ENCODE measurements at places on chromosomes 2 and 18.

DNA sequence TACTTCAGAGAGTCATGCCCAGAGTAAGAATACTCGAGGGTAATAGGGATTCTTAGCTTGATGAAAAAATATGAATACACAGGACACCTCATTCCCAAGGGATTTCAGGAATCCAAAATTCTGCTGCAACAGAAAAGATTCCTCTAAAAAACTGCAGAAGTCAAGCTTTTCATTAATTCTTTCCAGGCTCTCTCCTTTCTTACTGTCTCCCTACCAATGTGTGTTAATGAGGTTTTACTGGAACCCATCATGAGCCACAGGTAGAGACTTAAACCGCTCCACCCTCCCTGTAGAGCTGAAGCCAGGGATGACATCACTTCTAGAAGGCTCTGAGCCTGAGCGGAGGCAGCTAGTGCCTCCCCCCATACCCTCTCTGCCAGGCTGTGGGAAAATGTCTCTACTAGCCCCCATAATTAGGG lies 3.4 kb downstream of the SDC1 start:
- no peak for DNase-seq

- no peak for DNase-seq
These were observed 100.6 kb upstream of the LHCGR start for GRCh38 chr2:48856144-48856543.

DNA sequence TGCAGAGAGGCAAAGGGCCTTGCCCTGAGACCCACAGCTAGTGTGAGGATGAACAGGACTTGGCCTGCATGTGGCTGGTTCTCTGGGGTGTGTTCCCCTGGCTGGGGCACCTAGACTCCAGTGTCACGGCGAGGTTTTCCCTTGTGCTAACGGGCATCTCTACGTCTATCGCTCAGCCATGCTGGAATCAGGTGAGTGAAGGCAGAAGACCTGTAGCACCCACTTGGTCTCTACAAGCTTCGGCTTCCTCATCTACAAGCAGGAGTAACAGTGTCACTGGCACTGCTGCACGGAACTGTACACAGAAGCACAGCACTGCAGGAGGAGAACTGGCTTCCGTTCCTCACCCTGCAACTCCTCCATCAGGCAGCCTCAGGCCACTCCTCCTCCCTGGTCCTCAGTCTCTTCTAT lies 30.6 kb downstream of the HS1BP3 start:
- no peak for DNase-seq

DNA sequence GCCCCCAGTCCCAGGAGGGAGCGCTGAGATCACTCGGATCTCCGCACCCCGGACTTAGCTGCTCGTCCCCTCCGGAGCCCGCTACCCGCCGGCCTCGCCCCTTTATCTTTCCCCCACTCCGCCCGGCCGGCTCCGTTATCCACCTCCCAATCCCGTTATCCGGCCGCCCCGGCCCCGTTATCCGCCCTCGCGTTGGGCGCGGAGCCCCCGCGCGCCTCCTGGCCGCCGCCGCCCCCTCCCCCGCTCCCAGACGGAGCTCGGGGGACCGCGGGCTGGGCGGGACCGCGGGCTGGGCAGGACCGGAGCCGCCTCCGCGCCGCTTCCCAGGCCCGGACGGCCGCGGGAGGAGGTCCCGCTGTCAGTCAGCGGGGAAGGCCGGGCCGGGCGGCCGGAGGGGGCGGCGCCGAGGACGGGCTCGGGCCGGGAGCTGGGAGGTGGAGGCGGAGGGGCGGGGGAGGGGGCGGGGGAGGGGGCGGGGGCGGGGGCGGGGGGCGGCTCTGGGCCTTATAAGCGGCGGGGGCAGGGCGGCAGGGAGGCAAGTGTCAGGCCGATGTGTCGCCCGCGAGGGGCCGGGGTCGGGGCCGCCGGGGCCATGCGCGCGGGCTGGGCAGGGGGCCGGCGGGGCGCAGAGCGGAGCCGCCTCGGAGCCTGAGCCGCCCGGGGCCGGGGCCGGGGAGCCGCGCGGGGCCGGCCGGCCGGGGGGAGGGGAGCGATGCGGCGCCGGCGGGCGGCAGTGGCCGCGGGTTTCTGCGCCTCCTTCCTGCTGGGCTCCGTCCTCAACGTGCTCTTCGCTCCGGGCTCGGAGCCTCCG lies at the start of gene PKDCC:
Gene PKDCC, plus strand, starts transcription at position 534 of the 811 bp plus-strand sequence. Its CDS starts 179 bp downstream, at position 713.
- DNase-seq, result no peak

DNA sequence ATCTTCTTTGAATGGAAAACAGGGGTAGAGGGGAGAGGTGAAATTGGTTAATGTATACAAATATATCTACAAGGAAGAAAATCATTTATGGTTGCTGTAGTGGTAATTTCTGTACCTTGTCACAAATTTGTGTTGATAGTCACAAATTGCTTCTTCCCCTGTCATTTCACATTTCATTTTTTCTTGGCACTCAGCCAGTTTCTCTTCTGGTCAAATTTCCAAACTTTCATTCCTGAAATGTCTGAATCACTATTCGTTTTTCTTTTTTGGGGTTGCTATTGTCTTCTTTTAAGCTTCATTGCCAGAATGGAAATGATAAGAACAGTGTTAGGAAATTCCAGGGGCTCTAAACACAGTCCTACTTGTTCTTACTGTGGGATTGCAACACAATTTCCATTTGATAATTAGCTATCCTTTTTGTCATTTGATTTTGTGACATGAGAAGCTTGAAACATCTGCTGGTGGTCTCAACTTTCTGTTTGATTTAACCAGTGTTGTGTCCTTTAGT lies 136.0 kb upstream of the GCFC2 start:
- DNase-seq, result no peak

- no peak for DNase-seq
These were observed 339.9 kb upstream of the SOX11 start for GRCh38 chr2:5352286-5352685.

GRCh38 chr2:9735335-9735734 lies 104.5 kb upstream of the YWHAQ start:
- no peak for DNase-seq

DNA sequence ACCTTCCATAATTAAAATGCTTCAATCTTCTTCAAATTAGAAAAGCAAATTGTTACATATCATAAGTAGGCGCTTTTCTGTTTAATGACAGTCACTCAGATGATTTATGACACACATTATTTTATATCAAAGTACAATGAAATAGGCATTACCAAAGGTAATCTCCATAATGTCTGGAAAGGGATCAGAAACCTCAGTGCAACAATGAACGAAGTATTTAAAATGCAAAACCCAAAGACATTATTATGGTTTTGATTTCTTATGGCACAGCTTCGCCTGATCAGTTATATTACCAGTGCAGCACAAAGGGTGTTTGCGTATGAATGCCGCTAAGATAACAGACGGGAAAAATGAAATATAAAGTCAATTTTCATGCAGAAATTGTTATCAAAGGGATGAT lies 162.2 kb upstream of the MEIS1 start:
- no peak for DNase-seq

- no peak for DNase-seq
These were observed 39.9 kb downstream of the ARHGAP15 start for GRCh38 chr2:143169105-143169504.

DNA sequence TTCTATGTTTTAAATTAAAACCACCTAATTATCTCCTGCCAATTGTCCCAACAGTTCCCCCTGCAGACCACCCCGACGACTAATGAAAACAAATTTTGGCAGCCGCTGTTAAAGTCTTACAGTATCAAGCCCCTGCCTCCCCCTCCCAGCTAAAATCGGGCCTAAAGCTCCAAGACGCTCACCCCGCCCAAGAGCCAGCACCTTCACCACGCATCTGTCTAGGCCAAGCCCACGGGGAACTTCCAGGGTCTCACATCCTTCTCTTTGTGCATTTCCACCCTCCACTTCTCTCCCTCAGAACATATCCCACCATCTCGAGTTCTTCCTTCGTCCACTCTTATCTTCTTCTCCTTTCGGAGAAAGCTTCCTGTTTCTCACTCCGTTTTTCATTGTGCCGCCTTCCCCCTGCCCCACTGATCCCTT lies 445 bp downstream of the PRPF40A start:
- DNase-seq, result no peak

DNA sequence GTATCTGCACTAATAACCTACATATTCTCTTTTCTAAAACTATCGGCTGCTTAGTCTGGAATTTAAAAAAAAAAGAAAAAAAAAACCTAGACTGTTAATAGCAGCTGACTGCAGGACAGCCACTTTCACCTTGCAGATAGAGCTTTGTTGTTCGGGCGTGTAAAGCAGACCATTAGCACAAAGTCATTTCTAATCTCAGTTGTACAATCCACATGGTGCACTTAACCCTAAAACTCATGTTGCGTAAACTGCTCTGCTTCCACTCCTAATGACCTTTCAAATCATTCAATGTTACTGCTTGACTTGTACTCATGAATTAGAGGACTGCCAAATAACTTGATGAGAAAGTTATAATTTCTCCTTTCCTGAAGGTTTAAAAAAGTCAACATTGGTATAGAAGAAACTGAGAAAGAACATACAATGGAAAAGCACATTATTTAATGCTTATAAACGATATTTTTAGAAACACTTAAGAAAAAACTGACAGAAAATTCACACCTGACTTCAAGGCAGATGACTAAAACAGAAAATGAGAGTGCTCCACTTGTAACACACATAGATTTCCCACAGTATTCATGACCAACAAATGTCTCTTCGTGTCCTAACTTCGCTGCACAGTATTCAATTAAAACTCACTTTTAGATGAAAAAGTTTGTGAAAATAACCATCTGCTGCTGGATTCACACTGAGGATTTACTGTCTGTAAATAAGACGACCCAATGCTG lies 2.6 kb downstream of the CDH2 start:
- no peak for DNase-seq

DNA sequence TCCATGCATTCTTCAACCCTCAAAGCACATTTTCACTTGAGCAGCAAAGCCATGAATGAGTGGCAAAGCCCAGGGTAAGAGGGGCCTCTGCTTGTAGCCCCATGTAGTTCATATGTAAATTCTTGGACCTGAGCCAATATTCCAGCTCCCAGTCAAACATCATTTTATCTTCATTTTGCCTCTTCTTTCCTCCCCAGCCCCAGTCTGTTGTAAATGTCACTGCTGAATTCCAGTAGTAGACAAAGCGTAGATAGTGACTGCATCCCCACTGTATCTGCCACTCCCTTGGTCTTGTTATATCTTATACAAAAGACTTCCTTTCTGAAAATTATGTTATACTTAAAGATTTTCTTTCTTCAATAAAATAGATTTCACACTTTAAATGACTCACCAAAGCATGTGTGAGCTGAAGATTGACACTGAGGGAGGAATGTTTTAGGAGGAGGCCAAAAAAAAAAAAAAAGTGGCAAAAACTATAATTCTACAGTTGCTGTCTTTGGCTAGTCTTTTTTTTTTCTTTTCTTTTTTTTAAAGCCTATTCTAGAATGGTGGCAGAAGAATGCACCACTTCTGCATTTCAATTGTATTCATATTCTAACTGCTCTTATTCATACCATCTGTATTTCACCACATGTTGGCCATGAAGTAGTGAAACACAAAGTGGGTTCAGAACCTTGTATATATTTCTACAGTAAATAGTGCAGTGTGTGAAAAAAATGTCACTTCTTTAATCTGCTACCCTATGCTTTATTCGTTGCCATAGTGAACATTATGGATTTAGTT lies 306.1 kb downstream of the CPS1 start:
- no peak for DNase-seq

- no peak for DNase-seq
These were observed 32.2 kb downstream of the ZNF532 start for GRCh38 chr18:58896734-58897508.

- DNase-seq, result no peak
These were observed 90.8 kb upstream of the HS6ST1 start for GRCh38 chr2:128409326-128410034.

GRCh38 chr18:35732636-35733035 lies 151.1 kb downstream of the GALNT1 start:
- no peak for DNase-seq

- DNase-seq, result no peak
These were observed 106.8 kb downstream of the GRB14 start for GRCh38 chr2:164514491-164514890.

DNA sequence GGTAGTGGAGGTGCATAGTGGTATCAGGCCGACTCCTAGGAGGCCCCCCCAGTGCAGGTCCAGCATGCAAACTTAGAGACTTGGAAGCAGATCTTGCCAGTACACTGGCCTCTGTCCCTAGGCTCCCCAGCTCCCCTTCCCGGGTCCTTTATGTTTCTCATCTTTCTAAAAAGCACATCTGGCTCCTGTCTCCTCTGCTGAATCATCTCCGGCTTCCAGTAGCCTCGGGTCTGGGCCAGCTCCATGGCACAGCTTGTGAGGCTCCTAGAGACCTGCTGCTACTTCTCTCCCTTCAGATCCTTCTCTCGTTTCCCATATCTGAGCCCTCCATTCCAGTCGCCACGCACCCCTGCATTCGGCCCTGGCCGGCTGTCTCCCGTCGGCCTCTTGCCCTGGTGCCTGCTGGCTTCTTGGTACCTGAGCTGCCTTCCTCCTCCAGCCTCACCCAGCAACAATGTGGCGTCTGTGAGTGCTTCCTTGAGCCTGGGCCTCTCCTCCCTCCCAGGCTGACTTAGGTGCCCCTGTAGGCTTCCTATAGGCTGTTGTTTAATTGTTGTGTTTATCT lies 6.6 kb downstream of the TRAF3IP1 start:
- DNase-seq, result no peak

DNA sequence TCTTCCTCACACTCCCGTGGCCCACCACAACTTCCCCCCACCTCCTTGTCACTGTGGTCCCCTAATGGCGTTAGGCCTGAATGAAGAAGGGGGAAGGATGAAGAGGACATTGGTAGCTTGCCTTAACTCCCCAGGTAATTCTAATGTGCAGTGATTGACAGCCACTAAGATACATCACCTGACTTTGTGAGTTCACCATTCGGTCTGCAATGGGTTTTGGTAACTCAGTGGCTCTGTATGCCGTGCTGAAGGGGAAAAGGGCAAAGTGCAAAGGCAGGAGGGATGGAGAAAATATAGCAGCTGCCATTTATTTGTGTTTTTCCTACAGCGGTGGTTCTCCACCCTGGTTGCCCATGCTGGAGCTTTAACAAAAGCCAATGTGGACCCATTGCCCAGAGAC lies 42.2 kb downstream of the ABCG8 start:
- no peak for DNase-seq

DNA sequence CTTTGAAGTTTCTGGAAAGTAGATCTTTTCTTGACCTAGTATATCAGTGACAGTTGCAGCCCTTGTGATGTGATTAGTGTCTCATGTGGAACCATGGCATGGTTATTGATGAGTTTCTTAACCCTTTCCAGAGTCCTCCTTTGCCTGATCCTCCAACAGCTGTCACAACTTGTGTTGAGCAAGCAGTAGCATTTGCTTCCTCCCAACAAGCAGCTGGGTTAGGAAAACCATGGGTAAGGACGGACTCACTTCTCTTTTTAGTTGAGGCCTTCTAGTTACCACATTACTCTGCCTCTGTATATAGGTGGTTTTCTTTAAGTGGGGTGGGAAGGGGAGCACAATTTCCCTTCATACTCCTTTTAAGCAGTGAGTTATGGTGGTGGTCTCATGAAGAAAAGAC lies 96.3 kb downstream of the XRCC5 start:
- DNase-seq, result no peak

- DNase-seq, result no peak
These were observed 36.3 kb downstream of the YWHAQ start for GRCh38 chr2:9594366-9595054.

Data from activated CD8-positive, alpha-beta memory T cell treated with anti-CD3 and anti-CD28 coated beads for 4 hours (primary cell).